ENCODE measurements at places on chromosomes 2 and 18.
A peak's percentile ranks its signal among the peaks of the same experiment; 100 is the strongest.

- DNase-seq = no peak
Measured at GRCh38 chr2:151297882-151298281, 8.4 kb upstream of the NMI start.

DNA sequence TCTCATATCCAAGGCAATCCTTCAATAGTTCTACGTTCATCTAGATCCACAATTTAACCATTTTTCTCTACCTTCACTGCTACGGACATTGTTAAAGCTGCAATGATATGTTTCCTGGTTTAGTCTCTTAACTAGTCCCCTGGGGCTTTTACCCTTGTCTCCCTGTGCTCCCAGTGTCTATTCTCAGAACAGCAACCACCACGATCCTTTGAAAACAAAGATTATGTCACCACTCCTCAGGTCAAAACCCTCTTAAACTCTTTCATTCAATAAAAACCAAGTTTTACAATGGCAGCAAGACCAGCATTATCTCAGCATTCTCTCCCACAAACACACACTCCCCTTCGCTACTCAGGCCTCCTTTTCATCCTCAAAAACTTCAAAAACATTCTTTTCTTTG is 298.2 kb upstream of the CHST9 start:
- DNase-seq = no peak

- no peak for DNase-seq
Measured at GRCh38 chr18:77671456-77672167, 422.0 kb downstream of the GALR1 start.

GRCh38 chr18:9068346-9068745 is 34.2 kb upstream of the NDUFV2 start:
- peak; percentile 2 for DNase-seq

- no peak for DNase-seq
Measured at GRCh38 chr18:46336278-46337111, 232.3 kb downstream of the HAUS1 start.

DNA sequence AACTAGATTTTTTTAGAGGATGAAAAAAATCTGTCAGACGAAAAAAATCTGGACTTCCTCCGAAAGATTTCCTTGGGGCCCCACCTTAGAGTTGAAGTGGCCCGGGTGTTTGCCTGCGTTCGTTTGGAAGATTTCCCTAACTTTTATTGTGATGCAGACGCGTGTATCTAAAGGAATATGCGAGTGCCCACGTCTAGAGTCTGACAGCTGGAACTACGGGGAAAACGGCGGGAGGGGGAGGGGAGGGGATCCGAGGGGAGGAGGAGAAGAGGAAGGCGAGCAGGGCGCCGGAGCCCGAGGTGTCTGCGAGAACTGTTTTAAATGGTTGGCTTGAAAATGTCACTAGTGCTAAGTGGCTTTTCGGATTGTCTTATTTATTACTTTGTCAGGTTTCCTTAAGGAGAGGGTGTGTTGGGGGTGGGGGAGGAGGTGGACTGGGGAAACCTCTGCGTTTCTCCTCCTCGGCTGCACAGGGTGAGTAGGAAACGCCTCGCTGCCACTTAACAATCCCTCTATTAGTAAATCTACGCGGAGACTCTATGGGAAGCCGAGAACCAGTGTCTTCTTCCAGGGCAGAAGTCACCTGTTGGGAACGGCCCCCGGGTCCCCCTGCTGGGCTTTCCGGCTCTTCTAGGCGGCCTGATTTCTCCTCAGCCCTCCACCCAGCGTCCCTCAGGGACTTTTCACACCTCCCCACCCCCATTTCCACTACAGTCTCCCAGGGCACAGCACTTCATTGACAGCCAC is 2.4 kb upstream of the SP9 start:
- DNase-seq = peak; percentile 53

DNA sequence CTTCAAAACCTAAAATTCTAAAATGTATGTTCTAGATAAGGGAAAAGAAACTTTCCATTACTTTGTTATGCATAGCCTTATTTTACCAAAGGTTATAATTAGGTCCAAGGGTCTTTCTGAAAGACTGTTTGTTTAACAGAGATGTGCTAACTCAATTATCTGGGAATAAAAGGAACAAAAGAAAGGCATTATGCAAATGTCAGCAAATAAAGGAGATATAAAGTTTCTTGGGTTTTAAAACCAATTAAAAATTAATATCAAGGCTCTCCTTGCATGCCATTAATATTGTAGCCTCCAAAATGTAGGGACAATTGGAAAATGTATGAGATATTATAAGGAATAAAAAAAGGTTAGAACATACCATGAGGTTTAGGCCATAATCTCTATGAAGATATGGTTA is 87.8 kb upstream of the DOCK10 start:
- no peak for DNase-seq

GRCh38 chr2:141508806-141509595 is 621.8 kb downstream of the LRP1B start:
- no peak for DNase-seq

DNA sequence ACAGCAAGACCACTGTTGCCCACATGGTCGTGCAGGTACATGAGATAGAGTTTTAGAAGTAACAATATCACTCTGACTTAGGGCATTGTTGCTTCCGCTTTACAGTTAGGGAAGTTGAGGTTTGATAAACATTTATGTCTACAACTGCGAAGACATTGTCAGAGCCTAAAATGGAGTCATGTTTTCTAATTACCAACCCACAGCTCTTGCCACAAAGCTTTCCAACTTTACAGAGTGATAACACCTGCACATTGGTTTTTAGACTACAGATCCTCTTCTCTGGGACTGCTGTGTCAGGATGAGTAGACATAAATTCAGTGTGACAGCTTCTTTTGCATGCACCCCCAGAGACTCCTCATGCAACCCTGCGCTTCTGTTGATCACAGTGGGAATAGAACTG is 119.0 kb downstream of the FEZ2 start:
- peak; percentile 24 for DNase-seq

DNA sequence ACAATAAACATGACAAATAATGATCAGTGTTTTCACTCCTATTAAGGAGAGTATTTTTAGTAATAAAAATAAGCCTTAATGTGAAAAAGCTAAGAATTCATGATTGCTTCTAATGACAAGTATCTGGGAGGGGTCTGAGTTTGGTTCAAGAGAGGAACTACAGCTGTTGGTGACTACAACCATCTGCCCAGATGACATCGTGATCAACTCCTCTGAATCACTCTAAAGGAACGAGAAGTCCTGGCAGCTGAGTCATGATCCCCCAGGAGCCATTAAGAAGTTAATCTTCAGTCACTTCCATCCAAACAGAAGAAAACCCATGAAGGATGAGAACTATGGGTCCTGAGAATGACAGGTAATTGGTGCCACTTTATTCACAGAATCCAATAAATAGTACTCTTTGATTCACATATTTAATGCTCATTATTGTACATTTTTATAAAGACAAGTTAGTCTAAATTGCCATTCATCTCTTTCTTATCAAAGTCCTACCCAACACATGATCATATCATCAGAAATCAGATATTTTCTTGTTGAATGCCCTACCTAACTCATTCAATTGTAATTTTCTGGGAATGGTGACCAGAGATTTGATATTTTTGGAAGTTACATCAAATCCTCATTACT is 6.8 kb downstream of the TFPI start:
- DNase-seq = peak; percentile 63

DNA sequence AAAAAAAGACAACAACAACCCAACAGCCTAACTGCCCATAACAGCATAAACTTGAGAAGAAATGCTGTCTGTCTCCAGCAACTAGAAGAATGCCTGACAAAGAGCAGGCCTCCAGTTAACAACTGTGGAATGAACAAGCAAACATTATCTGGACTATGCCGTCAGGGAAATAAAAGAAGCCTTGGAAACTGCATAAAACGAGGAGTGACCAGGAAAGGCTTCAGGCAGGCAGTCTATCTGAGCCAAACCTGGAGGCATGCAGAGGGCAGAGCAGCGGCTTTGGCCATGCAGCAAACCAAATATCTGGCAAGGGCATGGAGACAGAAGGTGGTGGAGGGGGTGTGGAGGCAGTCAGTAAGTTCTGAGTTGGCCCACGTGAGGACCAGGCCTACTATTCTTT is 11.1 kb downstream of the HES6 start:
- DNase-seq = no peak

DNA sequence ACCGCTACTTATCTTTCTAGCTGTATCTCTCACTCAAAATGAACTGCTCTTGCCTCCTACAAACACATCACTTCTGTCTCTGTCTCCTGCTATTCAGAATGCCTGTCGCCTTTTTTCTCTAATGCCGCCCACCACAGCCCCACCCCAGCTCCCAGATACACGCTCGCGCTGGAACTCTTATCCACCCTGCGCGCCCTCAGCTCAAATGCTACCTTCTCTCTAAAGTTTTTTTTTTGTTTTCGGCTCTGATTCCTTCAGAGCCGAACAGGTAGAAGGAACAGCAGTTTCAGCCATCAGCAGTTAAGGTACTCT is 3.9 kb upstream of the SOS1 start:
- DNase-seq = peak; percentile 22

GRCh38 chr2:71702971-71703898 is 249.9 kb downstream of the DYSF start:
- no peak for DNase-seq

GRCh38 chr2:189951791-189952535 is 110.6 kb downstream of the MSTN start:
- DNase-seq = no peak

DNA sequence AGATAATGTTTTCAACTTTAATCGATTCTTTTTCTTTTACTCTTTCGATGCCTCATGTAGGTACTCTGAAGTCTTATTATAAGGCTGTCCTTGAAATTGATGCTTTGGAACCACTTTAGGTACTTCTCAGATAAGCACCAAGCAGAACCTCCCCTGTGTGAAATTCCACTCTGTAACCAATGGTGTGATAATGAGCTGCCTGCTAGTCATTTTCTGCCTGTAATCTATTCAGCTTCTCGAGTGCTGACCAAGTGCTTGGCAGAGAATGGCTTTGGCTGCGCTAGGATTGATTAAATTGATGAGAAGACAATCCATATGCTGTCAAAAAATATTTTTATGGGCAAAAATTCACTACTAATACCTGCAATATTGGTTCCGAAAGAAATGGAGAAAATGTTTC is 132.1 kb upstream of the STON1 start:
- no peak for DNase-seq

- no peak for DNase-seq
Measured at GRCh38 chr2:55743583-55743982, 49.9 kb upstream of the PNPT1 start.

- no peak for DNase-seq
Measured at GRCh38 chr2:197591339-197592072, 75.6 kb downstream of the MOB4 start.

- no peak for DNase-seq
Measured at GRCh38 chr2:30721668-30722647, 85.3 kb downstream of the CAPN13 start.
